ENCODE measurements at places on chromosomes 1 and 21.

DNA sequence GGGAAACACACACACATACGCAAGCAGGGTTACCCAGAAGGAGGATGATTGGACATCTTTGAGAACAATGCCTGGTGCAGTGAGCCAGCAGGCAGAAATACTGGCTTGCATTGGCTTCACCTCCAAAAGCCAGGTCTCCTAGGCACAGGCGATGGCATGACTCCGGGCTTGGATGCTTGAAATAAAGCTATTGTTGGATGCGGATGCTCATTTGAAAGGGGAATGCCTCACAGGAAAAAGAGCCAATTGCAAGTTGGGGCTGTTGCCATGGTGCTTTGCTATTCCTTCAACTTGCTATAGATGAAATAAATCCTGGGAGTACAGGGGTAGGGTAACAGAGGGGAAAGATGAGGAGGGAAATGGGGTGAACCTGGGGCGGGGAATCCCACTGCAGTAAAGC is 180.7 kb upstream of the SGIP1 start:
- peak; percentile 93 for DNase-seq

- no peak for DNase-seq
Observed at GRCh38 chr1:10671622-10672342, 124.7 kb downstream of the CASZ1 start.

DNA sequence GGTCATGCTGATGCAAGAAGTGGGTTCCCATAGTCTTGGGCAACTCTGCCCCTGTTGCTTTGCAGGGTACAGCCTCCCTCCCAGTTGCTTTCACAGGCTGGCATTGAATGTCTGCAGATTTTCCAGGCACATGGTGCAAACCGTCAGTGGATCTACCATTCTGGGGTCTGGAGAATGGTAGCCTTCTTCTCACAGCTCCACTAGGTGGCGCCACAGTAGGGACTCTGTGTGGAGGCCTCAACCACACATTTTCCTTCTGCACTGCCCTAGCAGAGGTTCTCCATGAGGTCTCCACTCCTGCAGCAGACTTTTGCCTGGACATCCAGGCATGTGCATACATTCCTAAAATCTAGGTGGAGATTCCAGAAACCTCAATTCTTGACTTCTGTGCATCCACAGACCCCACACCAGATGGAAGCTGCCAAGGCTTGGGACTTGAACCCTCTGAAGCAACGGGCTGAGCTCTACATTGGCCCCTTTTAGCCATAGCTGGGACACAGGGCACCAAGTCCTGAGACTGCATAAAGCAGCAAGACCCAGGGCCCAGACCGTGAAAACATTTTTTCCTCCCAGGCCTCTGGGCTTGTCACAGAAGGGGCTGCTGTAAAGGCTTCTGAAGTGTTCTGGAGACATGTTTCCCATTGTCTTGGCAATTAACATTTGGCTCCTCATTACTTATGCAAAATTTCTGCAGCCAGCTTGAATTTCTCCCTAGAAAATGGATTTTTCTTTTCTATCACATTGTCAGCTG is 466.2 kb upstream of the PBX1 start:
- no peak for DNase-seq

DNA sequence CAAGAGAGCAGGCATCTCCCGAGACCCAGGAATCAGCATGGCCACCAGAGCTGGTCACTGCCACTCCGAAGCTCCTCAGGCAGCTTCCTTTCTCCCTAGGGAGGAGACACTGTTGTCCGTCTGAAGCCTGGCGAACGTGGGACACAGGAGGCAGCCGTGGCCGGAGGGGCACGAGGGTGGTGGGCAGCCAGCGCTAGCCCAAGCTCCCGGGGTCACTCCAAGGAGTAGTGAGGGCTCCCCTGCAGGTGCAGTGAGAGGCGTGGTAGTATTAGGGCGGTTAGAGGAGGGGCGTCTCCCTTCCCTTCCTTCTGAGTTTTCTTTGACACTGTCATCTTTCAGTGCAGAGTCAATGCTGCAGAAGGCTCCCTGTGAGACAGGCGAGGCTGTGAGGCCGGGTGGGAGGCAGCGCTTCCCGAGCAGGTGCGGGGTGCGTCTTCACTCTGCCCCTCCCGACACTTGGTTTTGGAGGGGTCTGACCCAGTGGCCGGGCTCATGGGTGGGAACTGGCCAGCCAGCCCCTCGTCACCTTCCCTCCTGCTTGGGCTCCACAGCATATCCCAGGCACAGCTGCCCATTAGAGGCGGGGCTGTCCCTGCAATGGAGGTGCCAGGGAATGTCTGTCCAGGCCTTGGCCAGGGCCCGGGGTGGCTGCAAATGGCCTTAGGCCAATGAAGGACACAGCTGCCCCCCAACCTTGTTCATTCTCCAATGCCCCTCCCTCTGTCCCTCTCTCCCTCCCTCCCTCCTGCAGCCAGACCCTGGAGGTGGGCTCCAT is 171.6 kb upstream of the ARHGEF16 start:
- no peak for DNase-seq

GRCh38 chr1:51953079-51953478 is 37.4 kb downstream of the RAB3B start:
- no peak for DNase-seq

DNA sequence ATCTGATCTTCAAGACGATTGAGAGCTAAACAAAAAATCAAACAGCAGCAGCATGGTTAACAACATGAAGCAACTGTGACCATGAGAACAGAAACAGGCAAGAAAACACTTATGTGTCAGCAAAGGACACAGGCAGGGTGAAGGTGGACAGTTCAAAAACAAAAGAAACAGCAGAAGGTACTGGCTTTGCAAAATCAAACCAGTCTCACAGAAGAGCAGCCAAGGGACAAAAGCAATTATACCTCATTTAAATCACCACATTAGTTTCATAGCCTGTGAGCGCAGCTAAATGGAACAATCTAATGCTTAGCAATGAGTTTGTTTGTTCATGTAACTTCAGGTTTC is 59.1 kb downstream of the CAPN2 start:
- DNase-seq = no peak

- DNase-seq = no peak
Observed at GRCh38 chr1:59511476-59512465, 214.9 kb downstream of the FGGY start.

DNA sequence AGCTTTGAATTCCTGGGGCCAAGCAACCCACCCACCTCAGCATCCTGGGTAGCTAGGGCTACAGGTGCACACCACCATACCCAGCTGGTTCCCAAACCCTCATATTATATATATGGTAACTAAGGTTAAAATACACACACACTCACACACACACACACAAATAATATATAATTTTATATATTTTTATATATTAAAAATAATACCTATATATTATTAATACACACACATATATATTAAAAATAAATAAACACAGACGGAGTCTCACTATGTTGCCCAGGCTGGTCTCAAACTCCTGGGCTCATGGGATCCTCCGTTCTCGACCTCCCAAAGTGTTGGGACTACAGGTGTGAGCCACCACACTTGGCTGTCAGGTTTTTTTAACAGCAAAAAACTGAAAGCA is 31.9 kb downstream of the SCAF4 start:
- DNase-seq = no peak

DNA sequence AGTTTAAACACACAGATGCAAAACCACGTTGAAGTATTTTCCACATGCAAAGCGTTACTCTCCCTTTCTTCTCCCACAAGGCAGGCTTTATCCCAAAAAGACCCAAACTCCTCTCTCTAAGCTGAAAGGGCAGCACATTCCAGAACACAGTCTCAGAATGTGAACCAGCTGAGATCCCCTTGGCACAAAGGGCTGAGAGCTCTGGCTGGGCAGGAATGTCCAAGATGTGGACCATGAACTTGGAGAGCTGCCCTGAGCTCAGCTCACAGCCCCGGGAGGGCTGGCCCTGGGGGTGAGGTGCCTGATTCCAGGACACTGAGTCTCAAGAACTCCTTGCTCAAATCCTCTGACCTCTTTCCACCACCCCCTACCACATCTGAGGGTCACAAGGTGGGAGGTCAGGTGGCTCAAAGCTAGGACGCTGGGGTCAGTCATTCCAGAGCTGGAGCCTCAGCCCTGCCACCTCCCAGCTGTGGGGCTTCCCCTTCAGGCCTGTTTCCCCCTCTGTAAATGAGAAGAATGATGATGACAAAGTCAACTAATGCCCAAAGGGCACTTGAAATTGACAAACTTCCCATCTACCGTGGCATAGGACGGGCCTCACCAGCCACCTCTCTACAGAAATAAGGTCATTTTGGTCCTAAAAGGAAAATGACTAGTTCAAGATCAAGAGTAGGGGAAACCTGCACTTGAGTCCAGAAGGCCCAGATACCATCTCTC is 11.5 kb downstream of the ALDH4A1 start:
- DNase-seq = no peak

DNA sequence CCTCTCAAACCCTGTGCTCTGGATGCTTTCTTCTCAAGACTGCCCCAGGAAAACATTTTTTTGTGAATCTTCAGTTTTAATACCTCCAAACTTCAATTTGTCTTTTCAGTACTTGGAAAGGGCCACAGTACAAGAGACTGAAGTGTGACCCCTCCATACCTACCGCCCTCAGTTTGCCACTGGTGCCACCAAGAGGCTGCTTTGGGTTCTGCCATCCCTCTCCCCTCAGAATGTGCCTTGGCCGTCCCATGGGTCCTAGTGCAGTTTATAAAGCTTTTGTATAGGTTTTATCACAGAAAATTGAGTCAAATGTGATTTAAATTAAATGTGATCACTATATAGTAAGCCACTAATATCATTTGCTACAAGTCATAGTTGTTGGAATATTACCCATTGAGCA is 60.8 kb upstream of the PGD start:
- peak; percentile 77 for DNase-seq

DNA sequence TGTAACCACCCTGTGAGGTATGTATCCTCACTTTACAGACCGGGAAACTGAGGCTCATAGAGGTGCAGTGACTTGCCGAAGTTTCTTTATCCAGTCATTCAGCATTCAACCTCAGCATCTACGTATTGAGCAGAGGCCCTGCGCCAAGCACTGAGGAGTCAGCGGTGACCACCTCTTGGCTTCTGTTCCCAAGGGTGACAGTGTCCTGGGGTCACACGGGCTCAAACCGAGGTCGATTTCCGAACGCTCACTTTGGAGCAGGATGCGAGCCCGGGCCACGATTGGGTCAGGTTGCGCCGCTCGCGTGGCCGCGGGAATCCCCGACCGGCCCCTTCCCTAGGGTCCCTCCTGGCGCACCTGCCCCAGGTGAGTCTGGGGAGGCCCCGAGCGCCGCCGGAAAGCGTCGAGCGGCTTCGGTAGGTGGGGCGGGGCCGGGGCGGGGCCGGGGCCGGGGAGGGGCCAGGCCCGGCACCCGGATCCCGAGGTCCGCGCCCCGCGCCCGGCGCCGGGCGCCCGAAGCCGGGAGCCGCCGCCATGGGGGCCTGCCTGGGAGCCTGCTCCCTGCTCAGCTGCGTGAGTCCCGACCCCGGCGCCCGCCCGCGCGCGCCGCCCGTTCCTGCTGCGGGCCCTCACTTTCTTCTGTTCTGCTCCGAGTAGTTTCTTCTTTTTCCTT is at the start of gene SERINC2:
SERINC2 (plus strand) TSS at position 482 of the 673 bp plus-strand sequence; CDS start at position 535, 53 bp downstream.
- DNase-seq = peak; percentile 18

GRCh38 chr1:14334336-14335176 is 263.9 kb upstream of the KAZN start:
- no peak for DNase-seq

DNA sequence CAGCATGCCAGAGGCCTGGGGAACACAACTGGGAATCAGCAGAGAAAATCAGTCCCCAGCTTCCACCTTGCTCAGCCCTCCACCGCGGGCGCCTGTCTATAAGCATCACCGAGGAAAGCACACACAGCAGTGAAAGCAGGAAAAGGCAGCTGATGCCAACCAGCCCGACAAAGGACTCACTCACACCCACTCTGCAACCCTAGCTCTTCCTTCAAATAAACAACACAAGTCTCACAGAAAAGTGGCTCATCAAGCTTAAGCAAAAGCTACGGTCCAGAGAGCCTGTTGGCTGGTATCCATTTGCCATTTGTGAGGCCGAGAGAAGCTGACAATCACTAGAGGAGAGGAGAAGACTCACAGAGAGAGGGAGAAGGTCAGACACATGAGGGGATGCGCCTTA is 27.1 kb downstream of the MRAP start:
- no peak for DNase-seq

- DNase-seq = no peak
Observed at GRCh38 chr1:22635436-22635835, 992 bp upstream of the C1QA start.

GRCh38 chr1:62045574-62045973 is 149.1 kb upstream of the L1TD1 start:
- DNase-seq = peak; percentile 27

DNA sequence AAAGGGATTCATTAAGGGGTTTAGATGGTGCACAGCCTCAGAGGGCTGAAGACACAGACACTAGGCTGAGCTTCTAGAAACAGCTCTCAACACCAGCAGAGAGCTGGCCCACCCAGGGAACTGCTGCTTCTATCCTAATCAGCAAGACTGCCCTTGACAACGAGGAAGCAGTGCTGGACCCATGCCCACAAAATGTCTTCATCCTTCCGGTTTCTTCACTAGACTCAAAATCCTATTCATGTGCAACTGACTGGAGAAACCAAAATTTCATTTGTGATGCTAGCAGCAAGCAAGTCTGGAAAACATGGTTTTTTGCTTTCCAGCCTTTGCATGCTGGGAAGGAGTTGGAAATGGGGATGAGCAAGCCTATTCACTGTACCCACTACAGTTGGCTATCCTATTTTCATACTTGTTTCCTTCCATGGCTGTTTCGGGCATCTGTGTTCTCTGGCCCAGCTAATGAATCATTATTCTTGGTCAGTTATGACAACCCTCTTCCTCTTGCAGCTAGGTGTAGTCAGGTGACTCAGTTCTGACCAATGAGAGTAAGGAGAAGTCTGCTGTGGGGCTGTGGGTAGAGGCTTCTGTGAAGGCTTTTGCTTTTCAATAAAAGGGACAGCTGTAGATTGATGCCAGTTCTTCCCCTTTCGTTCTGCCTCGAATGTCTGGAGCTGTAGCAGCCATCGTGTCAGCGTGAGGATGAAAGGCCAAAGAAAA is 14.6 kb upstream of the TMEM61 start:
- peak; percentile 62 for DNase-seq

- DNase-seq = no peak
Observed at GRCh38 chr1:27135541-27136235, 19.2 kb downstream of the SLC9A1 start.

- no peak for DNase-seq
Observed at GRCh38 chr1:202165267-202165941, 5.0 kb upstream of the PTPN7 start.

GRCh38 chr1:155598842-155599331 is 11.1 kb upstream of the MSTO1 start:
- DNase-seq = peak; percentile 38

DNA sequence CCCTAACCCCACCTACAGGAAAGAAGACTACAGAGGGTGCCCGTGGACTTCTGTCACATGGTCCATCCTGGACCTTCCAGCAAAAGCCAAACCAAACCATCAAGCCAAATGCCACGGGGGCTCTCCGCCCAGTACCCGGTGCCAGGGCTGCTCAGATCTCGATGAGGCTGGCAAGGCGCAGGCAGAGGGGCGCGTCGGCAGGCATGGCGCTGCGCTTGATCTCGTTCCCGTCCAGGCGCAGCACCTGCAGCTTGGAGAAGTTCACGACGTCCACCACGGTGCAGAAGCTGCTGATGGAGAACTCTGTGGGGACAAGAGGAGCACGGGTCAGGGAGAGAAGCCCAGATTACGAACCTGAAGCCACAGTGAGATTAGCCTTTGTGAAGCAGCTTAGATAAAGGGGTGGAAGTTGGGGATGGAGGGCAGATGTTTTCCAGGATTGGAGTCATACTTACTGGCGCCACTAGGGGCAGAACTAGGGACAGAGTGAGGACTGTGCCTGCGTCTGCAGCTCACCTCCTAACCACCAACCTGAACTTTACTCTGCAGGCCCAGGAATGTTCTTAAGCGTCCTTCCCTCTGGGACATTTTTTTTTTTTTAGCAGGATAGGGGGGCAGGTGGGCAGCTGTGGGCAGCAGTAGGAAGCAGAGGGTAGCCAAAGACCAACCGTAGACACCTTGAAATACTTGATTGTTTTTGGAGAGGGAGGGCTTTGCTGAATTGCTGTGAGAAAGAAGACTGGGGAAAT is 8.6 kb downstream of the FMOD start:
- DNase-seq = peak; percentile 69

Measured in dermis blood vessel endothelial cell (primary cell).